Stimulated activated CD4-positive, alpha-beta T cell treated with anti-CD3 and anti-CD28 coated beads, Interleukin-1b, Interleukin-23, amount 100 ng/mL, for 4 hours (primary cell): ENCODE measurements at places on chromosomes 4 and X.

DNA sequence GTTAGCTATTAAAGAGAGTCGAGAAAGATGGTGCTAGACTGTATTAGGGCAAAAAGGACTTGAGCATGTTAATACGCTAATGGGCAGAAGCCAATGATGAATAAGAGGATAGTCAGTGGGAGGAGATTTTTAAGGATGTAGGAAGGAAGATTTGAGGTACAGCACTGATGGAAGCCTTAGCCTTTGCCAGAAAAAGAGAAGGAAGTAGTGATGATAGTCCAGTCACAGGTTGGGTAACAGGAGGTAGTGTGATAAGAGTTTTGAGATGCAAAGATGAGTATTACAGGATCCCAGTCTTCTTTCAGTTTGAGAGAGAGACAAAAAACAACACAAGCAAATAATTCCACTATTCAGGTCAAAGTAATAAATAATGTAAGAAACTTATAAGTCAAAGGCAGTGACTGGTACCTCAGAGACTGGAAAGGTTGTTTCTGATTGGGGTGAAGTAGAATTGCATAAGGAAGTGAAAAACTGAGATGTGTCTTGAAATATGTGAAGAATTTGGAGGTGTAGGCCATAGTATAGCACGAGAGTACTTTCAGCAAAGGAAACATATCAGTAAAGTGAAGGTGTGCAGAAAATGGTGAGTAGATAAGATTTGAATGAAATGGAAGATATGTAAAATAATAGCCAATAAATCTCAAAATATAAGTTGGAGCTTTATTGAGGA, 22.1 kb upstream of the NDNF start:
- DNase-seq = no peak

DNA sequence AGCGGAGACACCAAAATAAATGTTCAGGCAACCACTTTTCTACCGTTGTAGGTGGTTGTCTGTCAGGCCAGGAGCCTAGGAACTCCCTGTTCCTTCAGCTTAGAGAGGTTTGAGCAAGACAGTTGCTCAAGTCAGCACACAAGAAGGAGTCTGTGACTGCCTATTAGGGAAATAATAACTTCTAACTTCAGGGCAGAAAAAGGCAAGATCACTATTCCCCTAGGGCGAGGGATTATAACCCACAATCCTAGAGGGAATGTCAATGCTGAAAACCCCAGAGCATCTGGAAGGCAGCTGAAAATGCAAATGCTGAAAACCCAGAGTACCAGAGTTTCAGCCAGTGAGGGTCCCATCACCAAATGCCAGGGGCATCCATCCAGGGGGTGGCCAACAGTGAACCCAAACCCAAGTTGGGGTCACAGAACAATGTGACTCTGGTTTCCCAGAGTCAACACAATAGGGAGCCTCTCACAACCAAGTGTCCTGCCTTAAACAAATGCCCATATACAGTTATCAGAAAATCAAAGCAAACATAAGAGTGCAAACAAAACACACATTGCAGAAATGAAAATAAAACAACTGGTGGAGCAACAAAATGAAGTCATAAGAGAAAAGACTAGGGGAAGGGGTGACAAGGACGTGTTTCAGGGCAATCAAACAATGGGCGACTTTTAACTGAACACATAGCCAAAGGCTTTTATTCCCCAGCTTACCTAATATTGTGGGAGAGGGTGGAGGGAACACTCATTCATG, 27.6 kb downstream of the MORF4L2 start:
- DNase-seq = no peak

- no peak for DNase-seq
Measured at GRCh38 chr4:42411803-42412202, 14.5 kb downstream of the SHISA3 start.

DNA sequence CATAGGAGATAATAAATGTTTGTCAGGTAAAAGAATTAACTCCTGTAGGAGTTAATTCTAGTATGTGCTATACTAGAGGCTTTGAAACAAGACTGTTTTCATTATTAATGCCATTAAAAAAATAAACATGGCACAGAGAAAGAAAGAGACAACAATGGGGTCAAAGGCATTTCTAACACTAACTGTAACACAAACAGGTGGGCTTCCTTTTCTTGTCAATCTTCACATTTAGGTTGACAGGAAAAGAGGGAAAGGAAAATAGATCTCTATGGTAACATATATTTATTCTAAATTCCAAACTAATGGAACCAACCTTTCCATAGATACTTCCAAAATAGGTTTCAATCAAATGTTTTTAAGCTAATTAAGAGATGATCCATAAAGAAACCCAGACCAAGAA, 9.8 kb downstream of the ANKRD17 start:
- no peak for DNase-seq

- no peak for DNase-seq
Measured at GRCh38 chr4:8703857-8704495, 111.4 kb downstream of the CPZ start.

GRCh38 chr4:56874923-56875322, 32.8 kb upstream of the REST start:
- no peak for DNase-seq

GRCh38 chr4:85495621-85496020, 20.7 kb downstream of the ARHGAP24 start:
- DNase-seq = no peak

DNA sequence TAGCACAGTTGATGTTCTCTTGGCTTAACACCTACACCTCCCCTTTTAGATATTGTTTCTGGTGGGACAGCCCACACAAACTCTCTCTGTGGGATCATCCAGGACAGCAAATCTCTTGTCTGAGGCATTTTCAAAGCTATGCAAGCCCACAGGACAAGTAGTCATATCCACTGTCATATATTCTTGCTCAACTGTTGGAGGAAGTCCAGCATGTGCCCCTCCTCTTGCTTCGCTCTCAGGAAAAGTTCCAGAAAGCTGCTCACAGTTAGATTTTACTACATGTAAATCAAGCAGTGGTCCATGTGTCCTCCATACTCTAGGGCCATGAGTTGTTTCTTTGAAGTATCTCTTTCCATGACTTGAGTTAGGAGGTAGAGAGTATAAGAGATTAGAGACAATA, 260.7 kb downstream of the INPP4B start:
- DNase-seq = no peak

DNA sequence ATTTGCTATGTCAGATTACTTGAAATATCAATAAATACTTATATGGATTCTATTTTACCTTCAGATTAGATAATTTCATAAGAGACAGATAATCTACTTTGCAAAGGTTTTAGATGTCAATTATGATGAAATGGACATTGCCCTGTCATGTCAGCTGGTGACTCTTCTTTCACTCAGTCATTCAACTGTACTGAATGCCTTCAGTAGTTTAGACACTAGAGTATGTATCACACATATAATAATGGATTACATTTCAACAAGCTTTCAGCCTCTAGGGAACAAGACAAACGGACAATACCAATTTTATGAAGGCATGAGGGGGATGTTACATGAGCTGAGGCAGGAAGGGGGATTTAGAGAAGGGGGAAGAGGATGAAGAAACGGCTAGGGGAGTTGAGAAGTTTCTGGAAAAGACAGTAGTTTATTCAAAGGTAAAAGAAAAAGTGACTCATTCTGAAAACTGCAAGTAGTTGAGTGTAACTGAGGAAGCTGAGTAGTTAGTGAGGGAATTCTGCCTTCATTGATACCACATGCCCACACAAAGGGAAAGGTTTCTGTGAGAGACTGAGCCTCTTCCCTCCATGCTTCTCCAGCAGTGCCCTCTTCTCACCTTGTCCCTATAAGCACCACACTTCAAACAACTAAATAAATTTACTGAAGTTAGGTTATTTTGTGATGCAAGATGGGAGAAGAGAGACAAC, 25.7 kb downstream of the SLC9B2 start:
- DNase-seq = no peak

GRCh38 chr4:84417997-84418709, 80.9 kb downstream of the NKX6-1 start:
- DNase-seq = no peak

DNA sequence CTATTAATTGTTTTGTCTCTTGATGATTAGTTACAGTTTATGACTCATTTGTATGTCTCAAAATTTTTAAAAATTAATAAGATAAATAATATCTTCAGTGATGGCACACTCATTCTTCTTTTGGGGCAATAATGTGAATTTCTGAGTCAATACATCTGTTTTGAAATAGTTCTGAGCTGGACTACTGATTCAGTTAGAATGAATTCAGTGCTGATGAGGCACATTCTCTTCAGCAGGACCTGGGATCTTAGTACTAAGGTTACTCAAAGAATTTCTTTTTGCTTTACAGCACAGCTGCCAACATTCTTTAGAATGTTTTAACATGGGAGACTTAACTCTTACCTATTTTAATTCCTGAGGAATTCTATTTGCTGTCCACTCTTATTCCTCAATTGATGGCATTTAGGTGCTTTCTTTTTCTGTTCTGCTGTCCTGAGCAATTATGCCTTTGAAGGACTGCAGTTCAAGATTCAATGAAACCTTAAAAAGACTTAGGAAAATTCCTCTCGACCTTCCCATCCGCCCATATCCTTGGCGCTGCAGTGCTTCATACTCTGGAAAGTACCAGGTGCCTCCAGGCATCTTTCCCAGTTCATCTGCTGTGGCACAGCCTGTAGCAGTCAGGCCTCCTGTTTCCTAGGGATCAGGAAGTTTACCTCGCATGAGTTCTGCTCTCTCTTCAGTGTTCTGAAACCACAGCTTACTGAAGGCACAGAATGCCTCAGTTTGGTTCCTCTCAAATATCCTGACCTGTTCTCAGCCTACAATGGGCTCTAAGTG, 213.7 kb downstream of the FSTL5 start:
- DNase-seq = no peak

DNA sequence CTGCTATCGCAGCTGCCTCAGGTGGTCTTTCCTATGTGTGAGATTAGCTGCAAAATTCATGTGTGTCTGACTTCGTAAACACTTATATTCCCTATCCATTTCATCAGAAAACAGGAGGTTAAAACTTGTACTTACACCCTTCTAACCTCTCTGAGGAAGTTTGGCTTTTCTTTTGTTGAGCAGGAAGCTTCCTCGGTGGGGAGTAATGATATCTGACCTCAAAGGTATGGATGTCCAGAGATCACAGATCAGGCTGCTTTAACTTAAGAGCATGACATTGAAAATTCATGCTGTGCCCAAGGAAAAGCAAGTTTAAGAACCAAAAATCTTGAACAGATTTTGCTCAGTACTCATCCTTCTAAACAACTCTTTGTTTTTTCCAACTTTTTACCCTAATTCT, 429.1 kb downstream of the STIM2 start:
- DNase-seq = no peak

DNA sequence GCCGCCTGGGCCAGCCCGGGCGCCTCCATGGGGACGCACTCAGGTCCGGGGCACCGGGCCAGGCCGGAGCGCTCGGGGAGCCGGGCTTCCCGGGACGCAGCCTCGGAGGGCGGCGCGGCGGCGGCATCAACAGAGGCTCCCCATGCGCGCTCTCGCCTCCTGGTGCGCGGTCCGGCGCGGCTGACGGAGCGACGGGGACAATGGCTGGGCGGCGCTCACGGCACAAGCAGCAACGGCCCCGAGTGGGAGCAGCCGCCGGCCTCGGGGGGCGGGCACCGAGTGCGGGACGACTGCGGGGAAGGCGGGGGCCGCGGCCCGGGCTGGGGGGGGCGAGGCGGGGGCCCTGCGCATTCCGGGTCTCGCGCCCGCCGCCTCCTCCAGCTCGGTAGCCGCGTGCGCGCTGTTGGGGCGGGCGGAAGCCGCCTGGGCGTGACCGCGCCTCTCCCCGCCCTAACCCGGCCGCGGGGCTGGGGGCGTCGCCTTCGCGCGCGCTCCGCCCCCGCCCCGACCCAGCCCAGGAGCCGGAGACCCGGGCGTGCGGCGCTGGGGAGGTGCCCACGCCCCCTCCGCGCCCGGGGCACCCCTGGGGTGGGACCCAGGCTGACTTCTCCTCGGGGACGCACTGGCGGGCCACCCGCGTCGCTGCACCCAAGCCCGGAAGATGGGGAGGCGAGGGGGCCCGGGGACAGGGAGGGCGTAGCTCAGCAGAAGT, at the start of gene PRKX:
Gene PRKX (minus strand): TSS at position 425 of the 712 bp plus-strand sequence. CDS start 396 bp downstream, at position 29.
- DNase-seq = peak; percentile 71

GRCh38 chr4:157220371-157220881, at the start of gene GRIA2:
TSS of gene GRIA2 (plus strand) at chr4:157220728. CDS start at chr4:157221043, 315 bp downstream.
- no peak for DNase-seq

- no peak for DNase-seq
Measured at GRCh38 chr4:4603067-4603466, 61.2 kb upstream of the STX18 start.

- no peak for DNase-seq
Measured at GRCh38 chrX:113580486-113580885, 739.9 kb upstream of the AMOT start.

DNA sequence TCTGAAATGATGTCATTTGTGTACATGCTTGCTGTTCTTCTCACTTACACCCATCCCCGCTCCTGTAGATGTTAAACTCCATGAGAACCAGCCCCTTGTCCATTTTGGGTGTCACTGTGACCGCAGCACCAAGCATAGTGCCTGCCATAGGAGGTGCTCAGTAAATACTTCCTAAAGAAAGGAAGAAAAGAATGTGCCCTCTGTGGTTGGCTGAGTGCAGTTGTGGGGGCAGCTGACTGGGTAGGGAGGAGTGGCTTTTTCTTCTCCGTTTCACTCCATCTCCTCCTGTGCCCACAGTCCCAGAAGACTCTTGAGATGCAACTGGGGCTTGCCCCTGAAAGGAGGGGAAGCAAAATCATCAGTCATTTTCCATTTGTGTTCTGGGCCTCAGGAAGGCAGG, 25.5 kb downstream of the PHEX start:
- DNase-seq = no peak

- no peak for DNase-seq
Measured at GRCh38 chr4:29051381-29051965, 1668.7 kb upstream of the PCDH7 start.

DNA sequence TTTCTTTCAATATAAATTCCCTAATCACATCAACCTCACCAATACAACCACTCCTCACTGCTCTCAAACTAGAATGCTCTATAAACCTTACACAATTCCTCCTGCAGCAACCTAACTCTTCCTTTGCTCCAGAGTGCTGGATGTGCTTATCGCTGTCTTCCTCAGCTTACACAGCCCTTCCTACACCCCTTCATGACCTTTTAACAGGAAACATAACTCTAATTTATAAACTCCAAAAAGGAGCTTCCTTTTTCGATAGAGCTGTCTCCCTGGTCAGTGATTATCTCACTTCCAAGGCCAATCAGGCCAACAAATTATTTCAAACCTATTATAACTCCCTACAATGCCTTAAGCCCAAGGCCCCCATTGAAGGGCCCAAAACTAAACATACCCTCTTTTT, 78.8 kb downstream of the COQ2 start:
- DNase-seq = no peak

GRCh38 chr4:184350213-184350817, 124.0 kb downstream of the IRF2 start:
- no peak for DNase-seq

- DNase-seq = no peak
Measured at GRCh38 chr4:38392223-38392855, 271.7 kb upstream of the KLF3 start.

- no peak for DNase-seq
Measured at GRCh38 chr4:147843162-147843561, 111.3 kb downstream of the ARHGAP10 start.

GRCh38 chr4:24105327-24106038, 215.6 kb upstream of the PPARGC1A start:
- DNase-seq = no peak

- DNase-seq = no peak
Measured at GRCh38 chr4:148926276-148927260, 484.4 kb upstream of the NR3C2 start.
